HS-5 (cell line): ENCODE measurements at places on chromosomes 16 and 17.
A peak's percentile ranks its signal among the peaks of the same experiment; 100 is the strongest.

DNA sequence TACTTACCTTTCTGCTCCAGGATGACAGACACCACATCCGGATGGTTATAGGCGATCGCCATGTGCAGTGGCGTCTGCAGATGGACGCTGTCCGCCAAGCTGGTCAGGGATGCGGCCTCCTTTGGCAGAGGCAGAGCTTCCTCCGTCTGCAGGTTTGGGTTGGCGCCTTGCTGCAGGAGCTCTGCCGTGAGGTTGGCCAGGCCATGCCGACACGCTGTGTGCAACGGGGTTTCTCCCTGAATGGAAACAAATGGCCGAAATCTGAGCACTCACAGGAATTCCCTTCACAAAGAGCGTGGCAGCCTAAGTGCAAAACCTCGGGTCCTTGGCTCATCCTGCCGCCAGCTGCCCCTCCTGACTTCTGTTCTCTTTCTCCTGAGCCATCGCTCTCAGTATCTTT is 41.8 kb downstream of the CYB5D2 start:
- no peak for DNase-seq

GRCh38 chr17:39929646-39930407 is 2.3 kb downstream of the LRRC3C start:
- DNase-seq, result peak; percentile 88

DNA sequence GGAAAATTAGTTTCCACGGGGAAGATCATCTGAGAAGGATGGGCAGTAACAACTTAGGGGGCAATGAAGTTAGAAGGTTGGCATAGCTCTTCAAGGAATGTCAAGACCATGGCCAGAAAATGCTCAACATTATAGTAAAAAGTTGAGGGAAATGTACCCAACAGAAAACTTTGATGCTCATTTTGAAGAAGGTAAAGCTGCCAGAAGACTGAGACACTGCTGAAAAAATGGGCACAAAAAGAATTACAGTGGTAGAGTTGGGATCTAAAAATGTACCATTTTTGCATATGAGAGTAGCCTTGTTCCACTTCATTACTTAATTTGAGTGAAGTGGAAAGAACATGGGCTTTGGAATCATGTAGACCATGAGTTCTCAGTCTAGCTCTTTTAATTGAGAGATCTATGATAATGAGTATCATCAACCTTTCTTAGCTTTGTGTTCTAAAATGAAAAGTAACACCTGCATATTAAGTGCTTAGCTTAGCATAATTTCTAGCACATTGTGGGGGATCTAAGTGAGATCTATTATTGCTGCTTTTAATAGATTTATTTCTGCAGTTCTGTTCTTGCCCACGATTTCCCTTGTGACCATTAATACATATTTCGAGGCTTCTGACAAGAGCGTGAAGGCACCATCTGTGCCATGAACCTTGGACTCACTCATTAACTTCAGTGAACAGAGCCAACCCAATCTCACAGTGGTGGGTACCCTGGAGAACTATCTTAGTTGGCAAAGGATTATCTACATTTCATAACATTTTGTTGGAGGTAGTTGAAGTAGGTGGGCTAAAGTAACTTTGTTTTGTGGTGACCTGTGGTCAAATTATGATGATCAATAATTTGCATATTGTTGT is 3.0 kb downstream of the NACA2 start:
- DNase-seq, result no peak

- DNase-seq, result no peak
These were observed 9.3 kb downstream of the CORO6 start for GRCh38 chr17:29613352-29613837.

DNA sequence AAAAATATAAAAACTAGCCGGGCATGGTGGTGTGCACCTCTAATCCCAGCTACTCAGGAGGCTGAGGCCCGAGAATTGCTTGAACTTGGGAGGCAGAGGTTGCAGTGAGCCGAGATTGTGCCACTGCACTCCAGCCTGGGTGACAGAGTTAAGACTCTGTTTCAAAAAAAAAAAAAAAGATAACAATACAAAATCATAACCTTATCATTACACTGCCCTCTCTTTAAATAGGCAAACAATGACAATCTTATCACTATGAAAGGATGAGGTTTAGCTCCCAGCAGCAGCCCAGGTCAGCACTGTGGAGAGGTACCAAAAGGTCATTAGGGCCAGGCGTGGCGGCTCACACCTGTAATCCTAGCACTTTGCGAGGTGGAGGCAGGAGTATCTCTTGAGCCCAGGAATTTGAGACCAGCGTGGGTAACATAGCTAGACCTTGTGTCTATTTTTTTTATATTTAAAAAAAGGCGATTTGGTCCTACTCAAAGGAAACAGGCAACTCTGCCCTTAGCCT is 3.5 kb upstream of the DPEP2NB start:
- DNase-seq, result no peak

- no peak for DNase-seq
These were observed 123.9 kb downstream of the SDK2 start for GRCh38 chr17:73520369-73520761.

- no peak for DNase-seq
These were observed 1.8 kb downstream of the C16orf96 start for GRCh38 chr16:4557973-4558372.

GRCh38 chr17:37702598-37702997 is 42.3 kb downstream of the HNF1B start:
- DNase-seq, result peak; percentile 67
